ENCODE measurements at places on chromosomes 4 and X. TPM values are rescaled to one million over a fixed set of nuclear protein-coding genes. Genes with fewer than 3 reads are reported as not detected.

- DNase-seq, result no peak
These were observed 1.1 kb downstream of the GTPBP6 start for GRCh38 chrX:317424-318067.

GRCh38 chr4:73870768-73871167 is 1.6 kb downstream of the CXCL1 start:
- no peak for DNase-seq

- no peak for DNase-seq
These were observed 19.4 kb downstream of the BMP3 start for GRCh38 chr4:81049907-81050306.

The PNCK gene
- not detected for total RNA-seq

DNA sequence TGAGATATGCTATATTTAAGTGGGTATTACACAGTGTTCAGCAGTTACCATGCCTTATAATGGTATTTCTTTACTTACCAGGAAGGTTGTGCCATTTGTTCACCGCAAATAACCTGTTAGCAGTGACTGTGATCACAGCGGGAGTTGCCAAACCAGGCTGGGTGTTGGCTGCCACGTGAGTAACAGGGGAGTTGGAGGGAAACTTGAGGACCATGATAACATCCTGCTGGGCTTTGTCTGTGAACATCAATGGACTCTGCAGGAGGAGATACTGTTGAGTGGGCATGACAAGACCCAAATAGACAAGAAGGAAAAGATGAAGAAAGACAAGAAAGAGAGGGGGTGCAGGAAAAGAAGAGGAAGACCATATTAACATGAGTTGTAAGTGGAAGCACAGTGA is 242.9 kb downstream of the DCLK2 start:
- DNase-seq, result no peak

- no peak for DNase-seq
These were observed 101.5 kb upstream of the SMAD1 start for GRCh38 chr4:145380123-145380522.

GRCh38 chr4:69490271-69490670 is 5.4 kb downstream of the UGT2B4 start:
- no peak for DNase-seq

The FGFRL1 gene
- total RNA-seq, result 40.6 TPM

The CYBB gene
- not detected for total RNA-seq

DNA sequence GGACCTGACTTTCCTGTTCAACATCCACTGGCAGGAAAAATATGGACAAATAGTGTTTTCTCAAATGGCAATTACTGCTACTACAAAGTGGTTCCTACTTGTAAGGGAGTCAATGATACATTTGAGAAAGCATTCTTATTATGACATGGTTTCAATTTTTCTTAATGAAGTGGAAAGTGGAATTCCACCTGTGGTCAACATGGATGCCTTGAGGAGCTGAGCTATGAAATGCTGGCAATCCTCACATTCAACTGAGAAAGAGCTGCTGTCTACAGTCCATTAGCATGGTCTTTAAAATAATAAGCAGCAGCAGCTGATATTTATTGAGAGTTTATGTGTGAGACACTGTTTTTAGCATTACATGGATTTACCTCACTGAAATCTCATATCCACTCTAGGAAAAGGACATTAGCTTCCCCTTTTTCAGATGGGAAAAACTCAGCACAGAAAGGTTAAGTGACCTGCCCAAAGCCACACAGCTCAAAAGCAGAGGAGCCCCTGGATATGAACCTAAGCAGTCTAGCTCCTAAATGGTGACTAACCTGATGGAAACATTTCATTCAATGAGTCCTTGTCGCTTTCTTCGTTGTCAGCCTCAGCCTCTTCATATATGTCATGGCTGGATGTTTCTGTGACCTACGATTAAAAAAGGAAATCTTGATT is 29.2 kb downstream of the MAP7D3 start:
- no peak for DNase-seq

The MAGEE2 gene
- total RNA-seq, result not detected

The LSM6 gene
- total RNA-seq, result 109 TPM

DNA sequence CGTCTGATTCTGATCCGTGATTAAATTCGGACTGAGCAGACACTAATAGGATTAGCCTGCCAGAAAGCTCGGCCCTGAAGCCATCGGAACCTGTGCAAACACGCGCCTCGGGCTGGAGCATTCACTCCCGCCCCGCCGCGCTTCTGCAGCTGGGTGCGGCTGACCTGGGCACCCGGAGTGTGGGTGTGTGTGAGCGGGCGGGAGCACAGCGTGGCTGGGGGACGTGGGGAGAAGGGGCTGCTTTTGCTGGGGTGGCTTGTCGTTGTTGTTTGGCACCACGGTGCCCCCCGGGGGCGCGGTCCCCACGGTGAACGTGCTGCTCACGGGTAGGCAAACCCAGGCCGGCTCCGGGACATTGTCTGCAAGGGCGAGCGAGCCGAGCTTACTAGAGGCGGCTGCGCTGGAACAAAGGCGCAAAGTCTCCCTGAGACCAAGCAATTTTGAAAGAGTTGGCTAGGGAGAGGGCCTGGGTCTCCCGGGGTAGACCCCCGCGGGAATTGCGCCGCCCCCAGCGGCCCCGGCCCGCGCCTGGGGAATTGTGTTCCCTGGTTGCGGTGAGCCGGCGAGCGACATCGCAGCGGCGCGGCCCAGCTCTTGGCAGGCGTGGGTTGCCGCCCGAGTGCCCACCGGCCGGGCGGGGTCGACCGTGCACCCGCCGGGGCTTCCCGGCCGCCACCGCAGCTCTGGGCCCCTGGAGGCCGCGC is 1.4 kb downstream of the MAMLD1 start:
- peak; percentile 22 for DNase-seq

DNA sequence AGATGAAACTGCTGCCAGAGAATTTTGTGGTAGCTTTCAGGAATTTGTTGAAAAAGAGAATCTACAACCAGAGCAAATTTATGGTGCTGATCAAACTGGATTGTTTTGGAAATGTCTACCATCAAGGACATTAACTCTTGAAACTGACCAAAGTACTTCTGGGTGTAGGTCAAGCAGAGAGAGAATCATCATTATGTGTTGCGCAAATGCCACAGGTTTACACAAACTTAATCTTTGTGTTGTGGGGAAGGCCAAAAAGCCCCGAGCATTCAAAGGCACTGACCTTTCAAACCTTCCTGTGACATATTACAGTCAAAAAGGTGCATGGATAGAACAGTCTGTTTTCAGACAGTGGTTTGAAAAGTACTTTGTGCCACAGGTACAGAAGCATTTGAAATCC is 2.1 kb downstream of the TIGD2 start:
- no peak for DNase-seq

- DNase-seq, result no peak
These were observed 584.6 kb downstream of the PRR32 start for GRCh38 chrX:127404161-127404560.

- DNase-seq, result no peak
These were observed 32.7 kb upstream of the RASGEF1B start for GRCh38 chr4:81504112-81505003.

The PAGE2B gene
- total RNA-seq, result not detected

GRCh38 chrX:65712005-65712806 is 44.8 kb downstream of the MSN start:
- no peak for DNase-seq

DNA sequence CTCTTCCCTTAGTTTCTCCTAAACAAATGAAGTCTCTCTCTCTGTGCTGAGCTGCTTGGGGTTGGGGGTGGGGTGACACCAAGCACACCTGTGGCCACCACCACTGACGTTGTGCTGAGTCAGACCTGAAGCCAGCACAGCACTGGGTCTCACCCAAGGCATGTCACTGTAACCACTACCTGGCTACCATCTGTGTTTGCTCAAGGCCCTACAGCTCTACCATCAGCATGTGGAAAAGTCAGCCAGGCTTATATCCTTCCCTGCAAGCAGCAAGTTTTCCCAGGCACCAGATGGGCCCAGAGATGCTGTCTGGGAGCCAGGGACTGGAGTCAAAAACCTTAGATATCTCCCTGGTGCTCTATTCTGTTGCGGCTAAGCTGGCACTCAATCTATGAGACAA is 6.9 kb downstream of the CXCL10 start:
- DNase-seq, result no peak

- no peak for DNase-seq
These were observed 442.7 kb downstream of the RAPGEF2 start for GRCh38 chr4:159545556-159545955.

DNA sequence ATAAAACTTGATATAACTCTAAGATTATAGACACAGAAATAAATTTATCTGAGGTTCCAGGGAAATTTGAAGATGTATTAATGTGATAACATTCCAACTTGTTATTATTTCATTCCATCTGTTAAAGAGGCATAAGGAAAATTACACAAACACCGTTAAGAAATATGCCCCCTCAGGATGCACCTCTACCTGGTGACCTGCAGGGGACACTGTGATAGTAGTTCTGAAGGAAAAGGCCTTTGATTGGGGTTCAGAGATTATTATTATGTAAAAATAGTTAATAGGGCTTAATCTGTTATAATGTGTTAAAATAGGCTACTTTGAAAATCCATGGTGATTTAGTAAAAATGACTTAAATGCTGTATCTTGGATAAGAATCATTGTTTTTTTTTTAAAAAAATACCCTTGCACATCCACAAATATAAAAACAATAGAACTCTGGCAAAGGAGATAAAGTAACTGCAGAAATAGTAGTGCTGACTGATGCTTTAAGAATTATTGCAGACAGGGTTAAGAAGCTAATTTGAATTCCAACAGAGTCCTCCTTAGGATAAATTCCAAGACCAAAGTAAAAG is 6.1 kb upstream of the ABRAXAS1 start:
- DNase-seq, result peak; percentile 8

- no peak for DNase-seq
These were observed 39.6 kb upstream of the GPR78 start for GRCh38 chr4:8540586-8540985.

DNA sequence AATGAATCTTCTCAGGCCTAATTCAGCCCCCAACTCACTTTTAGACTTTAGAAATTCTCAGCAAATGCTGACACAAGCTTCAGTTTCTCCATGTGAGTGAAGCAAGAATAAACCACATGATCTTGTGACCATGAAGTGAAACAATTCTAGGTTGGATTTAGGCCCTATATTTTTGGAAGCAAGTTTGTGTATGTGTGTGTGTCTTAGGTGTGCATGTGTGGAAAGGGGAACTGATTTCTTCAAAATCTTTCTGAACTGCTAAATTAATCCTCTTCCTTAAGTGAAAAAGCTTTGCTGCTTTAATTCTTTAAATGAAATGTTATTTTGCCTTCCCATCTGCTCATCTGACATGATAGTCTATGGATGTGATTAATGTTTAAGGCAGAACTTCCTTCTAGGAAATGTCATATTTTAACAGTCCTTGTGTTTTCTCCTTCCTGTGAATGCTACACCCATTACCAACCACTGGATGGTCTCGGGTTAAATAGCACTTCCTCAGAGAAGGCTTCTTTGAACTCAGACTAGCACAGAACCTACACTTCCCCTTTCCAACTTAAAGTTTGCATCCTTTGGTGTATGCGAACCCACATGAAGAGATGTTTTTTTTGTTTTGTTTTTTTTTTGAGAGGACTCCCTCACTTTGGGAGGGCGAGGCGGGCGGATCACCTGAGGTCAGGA is 1.2 kb upstream of the TMEM144 start:
- no peak for DNase-seq
